ENCODE measurements at places on chromosomes 5 and 9. TPM values are rescaled to one million over a fixed set of nuclear protein-coding genes. Genes with fewer than 3 reads are reported as not detected.

DNA sequence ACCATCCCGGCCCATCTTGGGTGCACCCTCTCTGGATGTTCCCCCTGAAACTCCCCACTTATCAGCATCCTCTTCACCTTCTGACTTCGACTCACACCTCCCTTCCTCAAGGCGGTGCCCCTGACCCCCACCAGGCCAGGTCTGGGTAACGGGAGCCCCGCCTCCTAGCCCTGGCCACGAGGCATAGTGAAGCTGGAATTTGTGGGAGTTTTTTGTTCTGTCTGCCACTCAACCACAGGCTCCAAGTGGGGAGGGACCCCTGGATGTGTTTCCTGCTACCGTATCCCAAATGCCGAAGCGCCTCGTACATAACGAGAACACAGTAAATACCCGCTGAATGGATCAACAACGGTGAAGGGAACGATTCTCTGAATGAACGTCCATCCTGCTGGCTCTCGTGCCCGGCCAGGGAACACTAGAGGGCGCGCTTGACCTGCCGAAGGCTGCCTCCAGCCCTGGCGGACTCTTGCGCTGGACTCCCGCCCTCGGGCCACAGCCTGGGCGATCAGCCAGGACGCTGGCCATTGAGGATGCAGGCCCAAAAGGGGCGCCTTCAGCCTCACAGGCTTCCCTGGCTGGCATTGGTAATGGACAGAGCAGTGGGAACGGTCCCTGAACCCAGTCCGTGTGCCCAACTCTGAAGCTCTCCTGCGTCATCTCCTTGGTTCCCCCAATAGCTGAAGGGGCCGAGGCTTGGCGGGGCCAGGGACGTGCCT lies 47.3 kb upstream of the PHYKPL start:
- DNase-seq, result peak; percentile 71

HDHD3 gene
- 35.8 TPM for polyA plus RNA-seq

- DNase-seq, result no peak
These were observed 51.0 kb downstream of the EFNA5 start for GRCh38 chr5:107619781-107620180.

MVB12B gene
- 14.5 TPM for polyA plus RNA-seq

- no peak for DNase-seq
These were observed 10.5 kb downstream of the FAM81B start for GRCh38 chr5:95401626-95402025.
